HEK293T (cell line): ENCODE measurements at places on chromosomes 11 and 22.

- DNase-seq: no peak
Measured at GRCh38 chr11:85094795-85095194, 532.3 kb downstream of the DLG2 start.

DNA sequence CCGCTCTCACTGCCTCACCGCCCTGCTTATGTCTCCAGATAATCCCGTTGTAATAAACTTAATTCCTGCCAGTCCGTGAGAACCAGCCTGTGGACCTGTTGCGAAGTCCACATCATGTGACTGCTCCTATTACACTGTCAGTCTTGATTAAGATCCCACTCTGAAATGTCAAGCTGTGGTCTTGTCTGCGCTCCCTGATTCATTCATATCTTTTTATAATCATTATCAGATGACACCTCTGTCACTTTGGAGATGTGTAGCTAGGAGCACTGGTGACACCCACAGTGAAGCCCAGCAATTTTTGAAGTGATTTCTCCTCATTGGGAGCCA, 377.3 kb downstream of the TBC1D22A start:
- no peak for DNase-seq

GRCh38 chr11:64224891-64225607, 937 bp downstream of the TRPT1 start:
- DNase-seq: no peak

GRCh38 chr11:118615282-118615975, 8.0 kb downstream of the PHLDB1 start:
- DNase-seq: no peak

DNA sequence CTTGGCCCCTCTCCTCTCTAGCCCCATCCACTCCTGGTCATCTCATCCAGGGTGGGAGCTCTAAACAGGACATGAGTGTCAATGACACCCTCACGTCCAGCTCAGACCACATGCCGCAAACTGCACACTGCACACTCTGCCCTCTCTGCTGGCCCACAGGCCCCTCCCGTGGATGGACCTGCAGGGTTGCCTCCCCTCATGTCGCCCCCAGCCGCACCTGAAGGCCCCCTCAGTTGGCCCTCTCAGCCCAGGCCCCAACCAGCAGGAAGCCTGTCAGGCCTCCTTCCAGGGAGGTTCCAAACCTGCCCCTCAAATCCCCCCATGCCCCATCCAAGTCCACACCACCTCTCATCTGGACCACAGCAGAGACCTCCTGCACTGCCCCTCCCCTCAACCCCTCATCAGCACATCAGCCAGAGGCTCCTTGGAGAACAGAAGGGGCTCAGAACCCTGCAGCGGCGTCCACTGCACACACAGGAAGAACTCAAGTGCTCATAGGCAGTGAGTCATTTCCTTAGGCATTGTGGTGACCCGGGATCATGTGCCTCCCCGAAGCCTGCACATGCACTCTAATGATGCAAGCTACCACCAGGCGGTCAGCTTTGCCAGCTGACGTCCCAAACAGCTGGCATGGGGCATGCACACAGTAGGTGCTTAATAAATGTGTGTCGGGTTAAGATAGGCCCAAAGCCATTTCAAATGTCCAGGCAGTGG, 12.9 kb upstream of the CDKN1C start:
- DNase-seq: no peak

DNA sequence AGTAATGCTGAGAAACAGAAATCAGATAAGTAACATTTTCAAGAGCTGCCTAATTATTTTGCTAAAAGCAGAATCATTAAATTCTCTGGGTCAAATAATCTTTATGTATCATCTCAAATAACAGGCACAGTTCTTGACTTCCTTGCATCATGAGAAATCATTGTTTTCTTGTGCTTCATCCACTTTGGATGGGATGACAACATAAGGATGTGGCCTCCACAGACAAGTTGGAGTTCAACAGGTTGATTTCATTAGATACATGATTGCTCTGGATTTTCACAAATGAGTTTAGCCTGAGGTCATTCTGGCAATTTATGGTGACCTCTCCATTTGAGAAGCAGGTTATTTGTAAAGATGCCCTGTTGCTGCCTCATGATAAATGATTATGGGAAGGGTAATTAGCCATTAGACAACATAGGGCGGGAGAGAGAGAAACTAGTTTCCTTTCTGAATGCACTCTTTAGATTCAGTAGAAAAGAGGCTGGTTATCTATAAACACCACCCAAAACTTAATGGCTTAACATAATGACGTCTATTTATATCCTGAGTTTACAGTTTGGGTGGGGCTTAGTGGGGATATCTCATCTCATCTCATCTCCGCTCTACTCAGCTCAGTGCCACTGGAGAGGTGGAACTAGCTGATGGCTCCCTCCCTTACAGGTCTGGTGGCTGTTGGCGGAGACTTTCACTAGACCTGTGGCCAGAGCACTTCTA, 35.0 kb upstream of the ADORA2A start:
- no peak for DNase-seq

GRCh38 chr22:40922484-40923303, 28.5 kb upstream of the RBX1 start:
- DNase-seq: peak; percentile 63

- DNase-seq: no peak
Measured at GRCh38 chr22:43400449-43400848, 11.4 kb upstream of the MPPED1 start.

- peak; percentile 88 for DNase-seq
Measured at GRCh38 chr22:36301384-36301828, 48.5 kb downstream of the APOL1 start.

GRCh38 chr11:63985812-63986155, 454 bp upstream of the OTUB1 start:
- no peak for DNase-seq

- no peak for DNase-seq
Measured at GRCh38 chr11:9756461-9756860, 92.6 kb downstream of the SWAP70 start.

- DNase-seq: no peak
Measured at GRCh38 chr11:131704682-131705081, 334.3 kb downstream of the NTM start.

GRCh38 chr22:36998620-36999351, 20.5 kb downstream of the TST start:
- DNase-seq: no peak

- DNase-seq: no peak
Measured at GRCh38 chr11:67630943-67631331, 1.2 kb upstream of the NUDT8 start.

- no peak for DNase-seq
Measured at GRCh38 chr11:56663386-56663785, at the start of gene OR5AR1. Gene OR5AR1 (plus strand): TSS chr11:56663686. CDS start chr11:56663686, 0 bp downstream.

GRCh38 chr11:134412203-134413042, at the start of gene B3GAT1:
Gene B3GAT1 (minus strand): TSS chr11:134412242. CDS start chr11:134387659, 24,583 bp downstream.
- peak; percentile 54 for DNase-seq

DNA sequence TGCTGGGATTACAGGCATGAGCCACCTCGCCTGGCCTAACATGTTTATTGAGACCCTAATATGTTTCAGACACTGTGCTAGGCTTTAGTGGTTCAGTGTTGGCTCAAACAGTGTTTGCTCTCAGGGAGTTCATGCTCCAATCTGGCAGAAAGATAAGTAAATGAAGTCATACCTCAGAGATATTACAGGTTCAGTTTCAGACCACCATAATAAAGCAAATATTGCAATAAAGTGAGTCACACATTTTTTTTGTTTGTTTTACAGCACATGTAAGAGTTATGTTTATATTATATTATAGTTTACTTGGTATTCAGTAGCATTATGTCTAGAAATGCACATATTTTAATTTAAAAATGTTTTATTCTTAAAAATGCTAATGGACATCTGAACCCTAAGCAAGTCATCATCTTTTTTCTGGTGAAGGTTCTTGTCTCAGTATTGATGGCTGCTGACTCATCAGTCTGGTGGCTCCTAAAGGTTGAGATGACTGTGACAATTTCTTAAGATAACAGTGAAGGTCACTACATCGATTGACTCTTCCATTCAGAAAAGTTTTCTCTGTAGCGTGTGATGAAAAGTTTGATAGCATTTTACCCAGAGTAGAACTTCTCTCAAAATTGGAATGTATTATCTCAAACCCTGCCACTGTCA, 243.0 kb upstream of the ANO5 start:
- no peak for DNase-seq

GRCh38 chr11:102148059-102148458, 37.8 kb downstream of the YAP1 start:
- DNase-seq: no peak

GRCh38 chr11:2308713-2309112, 6.9 kb downstream of the TSPAN32 start:
- DNase-seq: no peak

DNA sequence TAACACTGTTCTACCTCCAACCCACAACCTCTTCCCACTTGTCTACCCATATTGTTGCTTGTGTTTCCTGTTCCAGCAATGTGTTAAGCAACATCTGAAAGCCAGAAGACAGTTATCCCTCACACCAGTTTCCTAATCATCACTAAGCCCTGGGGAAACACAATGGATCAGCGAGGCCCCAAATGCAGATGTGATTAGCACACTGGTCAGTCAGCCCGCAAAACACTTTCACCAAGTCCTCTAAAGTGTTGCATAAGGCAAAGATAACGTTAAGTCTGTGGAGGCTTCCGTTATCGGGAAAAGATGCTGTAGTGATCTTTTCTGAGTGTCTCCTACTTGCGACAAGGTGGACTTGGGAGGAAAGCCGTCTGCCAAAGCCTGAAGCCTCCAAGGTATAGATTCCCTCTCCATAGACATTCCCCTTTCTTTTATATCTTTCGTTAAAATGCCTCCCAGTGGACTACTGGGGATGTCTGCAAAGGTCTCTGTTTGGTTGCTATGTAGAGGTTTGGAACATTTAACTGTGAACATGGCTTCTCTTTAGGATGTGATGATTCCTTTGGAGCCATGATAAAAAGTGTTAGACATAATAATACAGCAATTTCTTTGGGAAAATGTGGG, at the start of gene MS4A3:
Gene MS4A3 (plus strand): TSS at position 317 of the 621 bp plus-strand sequence. CDS start 4,496 bp downstream, outside the sequence.
- no peak for DNase-seq

GRCh38 chr11:116888884-116889549, 51.6 kb upstream of the APOA1 start:
- DNase-seq: no peak

- no peak for DNase-seq
Measured at GRCh38 chr11:36218283-36218921, 70.8 kb downstream of the COMMD9 start.

- DNase-seq: no peak
Measured at GRCh38 chr11:36007127-36007655, 63.3 kb downstream of the LDLRAD3 start.

DNA sequence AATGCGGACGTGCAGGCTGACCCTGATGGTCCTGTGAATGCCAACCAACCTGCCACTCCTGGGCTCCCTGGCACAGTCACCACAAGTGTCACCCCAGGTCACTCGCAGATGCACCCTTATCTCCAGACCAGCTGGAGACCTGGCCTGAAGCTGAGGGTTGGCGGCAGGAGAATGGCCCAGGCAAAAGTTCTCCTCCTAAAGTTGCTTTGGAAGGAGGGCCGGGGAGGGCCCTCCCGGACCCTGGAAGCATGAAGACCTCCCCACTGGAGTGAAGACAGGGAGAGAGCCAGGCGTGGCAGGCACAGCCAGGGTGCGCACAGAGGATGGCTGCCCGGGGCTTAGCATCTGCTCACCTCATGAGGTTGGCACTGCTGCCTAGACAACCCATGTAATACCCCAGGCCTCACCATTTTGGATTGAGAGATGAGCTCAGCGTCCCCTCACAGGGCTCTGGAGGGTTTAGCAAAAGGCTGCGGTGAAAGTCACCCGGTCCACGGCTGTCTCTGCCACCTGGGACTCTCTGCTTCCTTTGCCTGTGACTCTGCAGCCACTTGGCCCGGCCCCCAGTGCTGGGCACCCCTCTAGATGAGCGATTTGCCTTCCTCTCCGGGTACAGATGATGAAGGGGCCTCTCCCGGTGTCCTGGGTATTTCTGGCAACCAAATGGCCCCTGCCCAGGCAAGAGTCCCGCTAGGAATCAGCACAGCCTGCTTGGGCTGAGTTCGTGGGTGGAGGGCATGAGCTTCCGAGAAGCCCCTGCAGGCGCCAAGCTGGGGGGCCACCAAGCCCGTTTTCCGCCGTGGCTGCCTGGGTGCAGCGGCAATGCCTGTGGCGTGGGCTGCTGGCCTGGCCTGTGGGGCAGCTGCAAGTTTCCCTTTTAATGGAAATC, 48.3 kb upstream of the SEPTIN5 start:
- DNase-seq: no peak

DNA sequence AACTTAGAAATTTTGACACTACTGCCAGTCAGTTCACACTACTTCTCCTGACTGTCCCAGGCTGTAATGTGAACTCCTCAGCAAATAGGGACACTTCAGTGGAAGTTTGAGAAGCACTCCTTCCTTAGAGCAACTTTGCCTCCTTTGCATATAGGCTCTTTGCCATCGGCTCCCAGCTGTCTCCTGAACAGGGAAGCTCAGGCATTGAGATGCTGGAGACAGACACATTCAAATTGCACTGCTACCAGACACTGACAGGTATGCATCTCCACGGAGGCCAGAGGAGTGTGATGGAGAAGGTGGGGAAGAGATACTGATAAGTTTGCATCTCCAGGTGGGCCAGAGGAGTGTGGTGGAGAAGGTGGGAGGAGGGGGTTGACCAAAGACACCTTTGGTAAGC, 1.4 kb downstream of the TRAPPC4 start:
- DNase-seq: no peak

DNA sequence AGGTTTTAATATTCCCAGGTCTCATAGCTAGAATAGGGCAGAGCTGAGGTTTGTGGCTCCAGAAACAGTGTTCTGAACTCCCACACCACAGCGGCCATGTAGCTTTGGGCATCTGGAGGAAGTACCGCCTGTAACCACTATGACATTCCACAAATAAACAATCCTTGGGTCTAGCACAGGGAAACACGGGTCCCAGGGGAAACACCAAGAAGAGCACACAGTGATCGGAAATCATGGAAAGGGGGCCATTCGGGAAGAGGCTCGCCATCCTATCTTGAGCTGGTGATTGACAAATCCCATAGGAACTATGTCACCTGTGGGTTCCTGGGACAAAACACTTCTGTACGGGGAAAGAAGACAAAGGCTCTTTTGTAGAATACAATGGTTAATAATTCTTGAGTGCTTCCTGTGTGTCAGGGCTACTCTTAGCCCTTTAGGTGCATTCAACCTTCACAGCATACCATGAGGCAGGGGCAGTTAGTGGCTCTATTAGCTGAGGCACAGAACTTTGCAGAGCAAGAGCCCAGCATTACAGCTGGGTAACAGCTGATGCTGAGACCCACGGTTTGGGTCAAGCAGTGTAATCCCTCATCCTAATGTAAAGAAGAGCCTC, 514.2 kb downstream of the NTM start:
- DNase-seq: no peak

DNA sequence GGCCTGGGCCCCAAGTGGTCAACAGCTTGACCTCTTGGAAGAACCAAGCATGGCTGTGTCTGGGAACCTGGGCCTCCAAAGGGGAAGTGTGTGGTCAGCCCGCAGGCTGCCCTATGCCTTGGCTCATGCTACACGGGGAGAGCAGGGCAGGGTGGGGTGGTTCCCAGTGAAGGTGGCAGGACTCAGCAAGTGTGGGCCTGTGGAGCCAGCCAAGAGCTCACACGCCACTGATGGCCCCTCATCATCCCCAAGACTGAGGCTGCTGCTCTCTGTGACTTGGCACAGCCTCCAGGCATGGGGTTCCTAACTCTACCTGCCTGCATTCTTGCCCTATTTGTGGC, 15.9 kb upstream of the DGCR8 start:
- no peak for DNase-seq

GRCh38 chr22:23270212-23270733, 90.0 kb downstream of the BCR start:
- DNase-seq: peak; percentile 39
